ENCODE measurements at places on chromosomes 6 and 20.

DNA sequence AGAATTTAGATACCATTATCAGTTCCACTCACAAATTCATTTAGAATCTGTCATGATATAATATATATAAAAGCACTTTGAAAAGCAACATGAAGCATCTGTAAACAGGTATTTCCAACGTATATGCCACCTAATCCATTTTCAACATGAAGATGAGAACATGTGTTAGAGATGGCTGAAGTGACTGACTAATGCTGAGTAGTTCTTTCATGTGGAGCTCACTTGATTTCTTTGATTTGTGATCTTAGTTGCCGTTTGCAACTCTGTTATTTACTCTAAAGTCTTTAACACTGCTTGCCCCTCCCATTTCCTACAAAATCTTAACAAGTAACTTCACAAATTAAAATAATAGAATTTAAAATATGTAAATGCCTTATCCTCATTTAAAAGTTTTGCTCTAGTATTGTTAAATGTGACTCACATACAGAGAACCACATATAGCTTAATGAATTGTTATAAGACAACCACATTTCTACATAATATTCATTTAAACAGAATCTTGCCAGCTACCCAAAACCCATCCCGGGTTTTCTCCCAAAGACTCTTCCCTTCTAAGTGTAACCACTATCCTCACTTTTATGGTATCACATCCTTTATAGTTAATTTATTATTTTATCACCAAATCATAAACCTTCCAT is 78.3 kb downstream of the ME1 start:
- DNase-seq = no peak

DNA sequence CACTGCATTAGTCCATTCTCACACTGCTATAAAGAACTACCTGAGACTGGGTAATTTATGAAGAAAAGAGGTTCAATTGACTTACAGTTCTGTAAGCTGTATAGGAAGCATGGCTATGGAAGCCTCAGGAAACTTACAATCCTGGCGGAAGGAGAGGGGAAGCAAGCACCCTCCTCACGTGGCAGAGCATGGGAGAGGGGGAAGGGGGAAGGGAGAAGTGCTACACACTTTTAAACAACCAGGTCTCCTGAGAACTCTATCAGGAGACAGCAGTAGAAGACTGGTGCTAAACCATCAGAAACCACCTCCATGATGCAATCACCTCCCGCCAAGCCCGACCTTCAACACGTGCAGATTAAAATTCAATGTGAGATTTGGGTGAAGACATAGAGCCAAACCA is 494.0 kb downstream of the GRIK2 start:
- DNase-seq = no peak

DNA sequence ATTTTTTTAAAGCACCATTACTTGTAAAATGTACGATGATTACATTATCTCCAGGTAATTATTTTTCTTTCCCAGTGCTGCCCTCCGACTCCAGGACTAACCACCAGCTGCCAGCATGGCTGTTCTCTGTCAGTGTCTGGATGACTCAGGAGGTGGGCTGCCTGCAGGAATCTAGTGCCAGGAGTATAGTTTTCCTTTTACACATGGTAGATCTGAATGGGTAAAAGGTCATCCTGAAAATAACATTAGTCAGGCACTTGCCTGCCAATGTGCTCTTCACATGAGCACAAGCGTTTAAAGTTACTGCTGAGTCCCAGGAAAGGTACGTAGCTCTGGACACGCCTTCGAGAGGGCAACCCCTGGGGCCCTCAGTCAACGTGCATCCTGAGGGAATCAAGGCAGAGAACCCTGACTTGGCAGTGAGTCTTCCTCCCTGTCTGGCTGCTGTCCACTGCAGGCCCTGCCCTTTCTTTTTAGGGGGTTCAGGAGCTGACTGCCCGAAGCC is 2.4 kb downstream of the DYNLT1 start:
- no peak for DNase-seq

GRCh38 chr6:101706576-101706975 is 313.1 kb downstream of the GRIK2 start:
- no peak for DNase-seq

DNA sequence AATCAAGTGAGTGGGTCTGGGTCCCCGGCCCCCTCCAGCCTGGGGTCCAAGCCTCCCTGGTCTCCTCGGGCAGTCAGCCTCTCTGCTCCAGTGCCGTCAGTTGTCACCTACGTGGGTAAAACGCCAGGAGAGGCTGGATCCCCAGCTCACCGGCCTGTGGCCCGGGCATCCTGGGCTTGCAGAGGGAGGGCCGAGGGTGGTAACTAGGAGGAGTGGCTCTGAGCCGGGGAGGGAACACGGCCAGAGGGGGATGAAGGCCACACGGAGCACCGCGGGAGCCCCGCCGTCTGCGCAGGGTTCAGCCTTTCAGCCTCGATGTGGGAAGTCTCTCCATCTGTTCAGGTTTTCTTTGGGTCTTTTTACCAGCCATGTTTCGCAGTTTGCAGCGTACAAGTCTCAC is 29.5 kb upstream of the BHLHE23 start:
- no peak for DNase-seq

DNA sequence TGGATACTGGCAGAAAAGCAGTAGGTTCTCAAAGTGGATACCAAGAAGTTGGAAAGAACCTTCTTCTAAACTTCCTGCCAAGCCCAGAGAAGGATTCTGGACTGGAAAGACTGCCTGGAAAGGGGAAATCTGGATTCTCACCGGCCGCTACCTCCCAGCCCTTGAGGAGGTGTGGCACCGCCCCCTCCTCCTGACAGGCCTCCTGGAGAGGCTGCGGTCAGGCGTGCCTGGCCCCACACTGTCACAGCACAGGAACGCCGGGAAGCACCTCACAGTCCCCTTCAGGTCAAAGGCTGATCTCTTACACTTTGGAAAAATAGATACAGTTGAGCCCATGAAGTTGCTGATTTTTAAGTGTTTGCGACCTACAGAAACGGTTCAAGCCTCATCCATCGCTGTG is 16.3 kb upstream of the PDE10A start:
- no peak for DNase-seq

DNA sequence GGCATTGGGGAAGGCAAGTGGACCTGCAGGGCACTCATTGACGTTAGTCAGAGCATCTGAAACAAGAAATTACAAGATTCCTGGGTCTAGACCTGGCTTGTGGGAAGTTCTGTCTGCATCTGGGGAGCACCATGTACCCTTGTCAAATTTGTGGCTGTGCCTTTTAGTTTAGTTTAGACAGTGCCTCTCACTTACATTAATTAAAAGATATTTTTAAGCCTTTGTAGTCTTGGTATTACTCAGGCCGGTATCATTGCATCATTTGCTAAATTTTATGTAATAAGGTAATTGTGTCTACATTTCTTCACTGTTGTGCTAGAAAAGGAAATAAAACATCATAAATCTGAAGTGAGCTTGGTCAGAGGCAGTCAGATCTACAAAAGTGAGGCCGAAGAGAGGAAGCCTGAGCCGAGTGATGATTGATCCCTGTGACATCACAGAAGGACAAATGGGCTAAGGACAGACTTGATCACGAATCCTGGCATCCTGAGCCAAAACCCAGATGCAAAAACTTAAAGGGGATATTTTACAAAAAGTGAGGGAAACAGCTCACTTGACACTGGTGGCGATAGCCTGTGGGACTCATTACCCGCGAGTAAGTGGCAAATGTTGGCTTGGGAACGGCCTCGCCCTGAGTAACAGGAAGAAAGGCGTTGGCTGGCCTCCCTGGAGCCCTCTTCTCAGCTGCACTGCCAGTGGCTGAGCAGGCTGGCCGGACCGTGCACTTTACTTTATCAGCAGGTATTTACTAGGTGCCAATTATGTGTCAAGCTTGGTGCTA is 106.5 kb downstream of the TCP11 start:
- DNase-seq = peak; percentile 41

GRCh38 chr6:154740658-154741057 is 7.4 kb downstream of the SCAF8 start:
- DNase-seq = no peak

GRCh38 chr6:129865013-129865412 is 3.9 kb upstream of the TMEM244 start:
- no peak for DNase-seq

DNA sequence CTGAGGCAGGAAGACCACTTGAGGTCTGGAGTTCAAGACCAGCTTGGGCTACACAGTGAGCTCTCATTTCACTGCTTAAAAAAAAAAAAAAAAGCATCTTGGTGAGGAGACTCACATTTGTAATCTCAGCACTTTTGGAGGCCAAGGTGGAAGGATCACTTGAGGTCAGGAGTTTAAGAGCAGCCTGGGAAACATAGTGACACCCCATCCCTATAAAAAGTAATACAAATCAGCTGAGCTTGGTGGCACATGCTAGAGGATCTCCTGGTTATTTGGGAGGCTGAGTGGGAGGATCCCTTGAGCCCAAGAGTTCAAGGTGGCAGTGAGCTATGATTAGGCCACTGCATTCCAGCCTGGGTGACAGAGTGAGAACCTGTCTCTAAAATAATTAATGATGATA is 29.4 kb upstream of the SYNCRIP start:
- DNase-seq = peak; percentile 48

DNA sequence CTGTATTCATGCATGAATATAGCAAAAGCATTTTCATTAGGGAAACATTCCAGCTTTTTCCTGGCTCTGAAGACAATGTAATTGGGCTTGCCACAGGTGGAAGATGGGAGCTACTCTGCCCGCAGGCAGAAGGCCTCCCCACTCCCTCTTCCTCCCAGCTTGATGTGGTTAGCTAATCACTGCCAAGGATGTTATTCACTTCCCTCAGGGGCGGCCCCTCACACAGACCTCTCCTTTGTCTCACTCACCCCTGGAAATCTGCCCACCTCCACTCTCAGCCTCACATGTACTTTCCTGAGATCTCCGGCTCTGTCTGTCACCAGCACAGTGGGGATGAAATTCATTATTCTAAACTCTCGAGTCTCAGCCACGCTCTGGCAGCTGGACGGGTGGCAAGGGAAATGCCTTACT is 100.7 kb downstream of the ANKRD60 start:
- DNase-seq = no peak

GRCh38 chr20:5072756-5073659 is 46.8 kb downstream of the PCNA start:
- DNase-seq = peak; percentile 58

DNA sequence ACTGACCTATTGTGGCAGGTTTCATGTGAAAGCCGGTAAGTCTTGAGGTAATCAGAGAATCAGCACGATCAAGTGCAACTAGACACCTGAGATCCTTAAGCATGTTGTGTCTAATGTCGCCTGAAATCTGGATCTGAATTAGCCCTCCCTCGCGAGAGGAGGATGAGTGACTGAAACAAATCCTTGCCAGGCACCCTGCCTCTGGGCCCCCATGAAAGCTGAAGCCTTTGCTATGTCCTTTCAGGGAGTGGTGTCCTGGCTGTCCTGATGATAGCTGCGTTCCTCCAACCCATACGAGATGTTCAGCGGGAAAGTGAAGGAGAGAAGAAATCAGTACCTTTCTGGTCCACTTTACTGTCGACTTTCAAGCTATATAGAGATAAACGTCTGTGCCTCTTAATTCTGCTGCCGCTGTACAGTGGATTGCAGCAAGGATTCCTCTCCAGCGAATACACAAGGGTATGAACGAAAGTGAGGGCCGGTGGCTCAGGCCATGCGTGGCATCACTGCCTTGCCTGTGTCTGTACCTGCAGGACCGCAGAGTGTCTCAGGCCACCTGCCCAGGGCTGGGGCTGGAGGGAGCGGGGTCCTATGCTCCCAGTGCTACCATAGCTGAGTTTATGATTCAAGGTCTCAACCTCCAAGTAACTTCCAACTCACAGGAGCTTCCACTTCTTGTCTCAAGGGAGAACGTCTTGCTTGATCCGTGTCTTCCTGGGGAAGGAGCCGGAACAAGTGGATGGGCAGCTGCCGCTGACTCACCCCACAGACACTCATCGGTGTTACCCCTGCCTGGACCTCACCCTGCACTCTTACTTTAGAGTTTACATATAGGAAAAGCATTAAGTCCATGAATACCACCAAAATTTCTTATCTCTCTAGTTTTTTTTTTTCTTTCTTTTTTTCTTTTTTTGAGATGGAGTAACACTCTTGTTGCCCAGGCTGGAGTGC is 12.8 kb downstream of the UNC93A start:
- DNase-seq = no peak

DNA sequence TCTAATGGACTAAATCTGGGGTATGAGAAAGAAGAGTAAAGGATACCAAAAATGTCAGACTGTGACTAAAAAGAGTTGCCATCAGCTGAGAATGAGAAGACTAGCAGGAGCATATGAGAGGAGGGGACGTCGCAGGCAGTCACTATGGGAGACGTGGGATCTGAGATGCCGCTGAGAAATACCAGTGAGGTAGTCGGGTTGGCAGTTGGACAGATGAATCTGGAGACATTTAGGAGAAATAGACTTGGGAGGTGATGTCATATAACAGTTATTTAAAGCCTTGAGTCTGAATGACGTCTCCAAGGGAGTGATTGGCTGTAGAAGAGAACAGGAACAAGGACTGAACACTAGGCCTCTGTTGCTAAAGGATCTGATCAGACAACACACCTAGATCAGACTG is 51.5 kb upstream of the TRIM26 start:
- DNase-seq = no peak

DNA sequence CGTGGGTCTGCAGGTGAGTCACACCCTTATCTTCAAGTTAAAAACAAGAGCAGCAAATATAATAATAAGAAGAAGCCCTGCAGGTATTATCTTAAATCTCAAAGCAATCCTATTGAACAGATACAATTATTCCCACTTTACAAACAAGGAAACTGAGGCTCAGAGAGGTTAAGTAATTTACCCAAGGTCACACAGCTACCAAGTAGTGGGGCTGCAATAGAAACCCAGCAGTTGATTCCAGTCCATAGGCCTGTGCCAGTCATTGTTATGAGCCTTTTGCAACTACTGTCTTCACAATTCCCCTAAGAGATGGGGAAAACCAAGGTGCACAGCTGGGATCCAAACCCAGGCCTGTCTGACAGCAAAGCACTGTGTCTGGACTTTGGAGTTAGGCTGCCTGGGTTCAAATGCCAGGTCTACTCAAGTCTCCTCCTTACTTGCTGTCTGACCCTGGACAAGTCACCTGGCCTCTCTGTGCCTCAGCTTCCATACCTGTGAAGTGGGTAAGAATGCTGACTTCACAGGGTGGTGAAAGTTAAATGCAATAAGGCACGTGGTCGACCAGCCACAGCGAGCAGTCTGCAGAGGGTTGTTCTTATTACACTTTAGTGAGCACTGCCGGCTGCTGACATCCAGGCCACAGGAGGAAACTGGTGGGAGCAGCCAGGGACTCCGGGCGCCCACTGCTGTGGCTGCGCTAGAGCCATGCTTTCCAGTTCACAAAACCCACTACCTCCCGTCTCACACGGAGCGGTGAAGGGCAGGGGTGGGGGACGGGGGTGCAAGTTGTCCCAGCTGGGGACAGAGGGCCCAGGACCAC is 6.1 kb downstream of the MYL9 start:
- DNase-seq = no peak

- DNase-seq = no peak
Observed at GRCh38 chr6:96923400-96923799, 1.1 kb upstream of the KLHL32 start.

All from KBM-7 (cell line).